Activated T-helper 2 cell treated with anti-CD3 and anti-CD28 coated beads, Interferon-gamma antibody, Interleukin-2, Interleukin-4, amounts not matched to agents 10 μg/mL and 5 μg/mL and 100 μg/mL, durations not matched to agents 14 hours and 24 hours and 36 hours (primary cell): ENCODE measurements at places on chromosomes 4 and X.

GRCh38 chr4:78370631-78371372 lies 180.8 kb upstream of the ANXA3 start:
- no peak for DNase-seq

DNA sequence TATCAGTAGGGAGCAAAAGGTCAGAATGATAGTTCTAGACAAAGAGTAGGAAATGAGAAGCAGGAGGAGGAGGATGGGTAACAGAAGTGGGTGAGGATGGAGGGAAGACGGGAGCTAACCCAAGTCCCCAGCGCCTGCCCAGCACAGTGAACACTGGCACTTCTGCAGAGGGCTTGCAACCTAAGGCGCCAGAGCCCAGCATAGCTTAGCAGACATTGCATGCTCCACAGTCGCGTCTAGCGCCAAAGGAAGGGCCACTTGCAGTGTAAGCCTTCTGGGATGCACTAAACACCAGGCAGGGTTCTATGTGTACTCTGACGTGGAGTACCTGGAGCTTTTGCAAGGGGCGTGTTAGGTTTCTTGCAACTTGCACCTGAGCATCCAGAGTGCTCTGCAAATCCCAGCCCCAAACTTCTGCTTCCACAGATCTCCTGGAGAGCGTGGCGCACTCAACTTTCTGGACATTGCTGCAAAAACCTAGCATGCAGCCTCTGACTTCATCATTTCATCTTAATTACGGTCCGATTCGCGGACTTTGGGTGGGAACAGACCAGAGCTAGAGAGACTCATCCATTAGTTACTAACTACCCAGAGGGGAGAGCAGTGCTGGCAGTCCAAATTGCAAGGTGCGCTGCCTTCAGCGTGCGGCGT lies 46.5 kb upstream of the NKAP start:
- no peak for DNase-seq

GRCh38 chr4:80809039-80809729 lies 221.3 kb upstream of the BMP3 start:
- DNase-seq = no peak

DNA sequence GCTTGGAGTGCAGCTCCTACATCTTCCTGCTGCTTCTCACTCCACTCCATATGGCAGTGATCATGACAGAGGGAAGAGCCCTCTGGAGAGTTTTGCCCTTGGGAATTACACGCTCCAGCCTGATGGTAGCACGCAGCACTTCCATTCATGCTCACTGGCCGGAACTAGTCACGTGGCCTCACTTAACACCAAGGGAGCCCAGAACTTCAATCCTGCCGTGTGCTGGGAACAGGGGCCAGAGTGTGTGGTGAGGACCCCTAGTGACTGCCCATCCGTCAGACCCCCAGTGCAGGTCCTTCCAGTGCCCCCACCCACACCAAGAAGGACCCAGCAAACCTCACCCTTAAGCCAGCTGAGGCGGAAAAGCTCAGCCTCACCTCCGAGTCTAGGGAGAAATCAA lies 230.7 kb downstream of the EVC2 start:
- no peak for DNase-seq

- DNase-seq = no peak
Measured at GRCh38 chrX:69020316-69020715, 144.9 kb downstream of the PJA1 start.

- no peak for DNase-seq
Measured at GRCh38 chrX:22057667-22058066, 25.5 kb downstream of the PHEX start.

DNA sequence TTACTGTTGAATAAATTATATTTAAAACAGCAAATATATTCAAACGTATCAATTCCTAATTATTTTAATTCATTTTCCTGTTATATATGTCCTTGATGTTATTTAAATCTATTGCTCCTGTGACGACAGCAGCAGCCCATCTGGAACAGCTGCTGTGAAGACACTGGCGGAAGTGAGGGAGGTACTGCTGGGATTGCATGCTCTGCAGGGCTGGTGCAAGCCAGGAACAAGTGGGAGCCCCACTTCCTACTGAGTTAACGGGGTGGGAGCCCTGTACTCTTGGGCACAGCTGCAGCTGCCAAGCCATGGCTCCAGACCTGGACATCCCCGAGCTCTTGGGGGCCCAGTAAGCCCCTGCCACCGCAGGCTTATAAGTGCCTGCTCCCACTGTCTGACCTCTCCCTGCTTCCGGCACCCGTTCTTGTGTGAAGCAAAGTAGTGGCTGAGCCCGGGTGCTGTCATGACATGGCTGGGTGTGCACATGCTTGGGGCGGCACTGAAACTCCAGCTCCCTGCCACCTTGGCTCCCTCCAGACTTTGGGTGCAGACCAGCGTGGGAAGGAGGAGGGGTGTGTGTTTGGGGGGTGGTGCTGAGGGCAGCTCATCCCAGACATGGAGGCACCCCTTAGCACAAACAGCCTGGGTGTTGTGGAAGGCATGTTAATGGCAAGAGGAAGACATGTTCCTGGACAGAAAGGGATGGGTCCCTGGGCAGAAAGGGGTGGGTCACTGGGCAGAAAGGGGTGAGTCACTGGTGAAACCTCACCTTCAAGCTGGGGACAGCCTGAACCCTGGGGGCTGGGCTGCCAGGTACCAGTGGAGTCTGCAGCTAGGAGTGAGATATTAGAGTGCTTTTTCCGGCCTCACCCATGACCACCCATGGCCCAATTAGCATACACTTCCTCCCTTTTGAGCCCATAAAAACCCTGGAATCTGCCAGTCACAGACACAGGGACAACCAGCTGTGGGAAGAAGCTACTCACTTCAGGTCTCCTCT lies 1981.3 kb upstream of the IGFBP7 start:
- no peak for DNase-seq

GRCh38 chr4:41446391-41446790 lies 91.6 kb upstream of the LIMCH1 start:
- no peak for DNase-seq

DNA sequence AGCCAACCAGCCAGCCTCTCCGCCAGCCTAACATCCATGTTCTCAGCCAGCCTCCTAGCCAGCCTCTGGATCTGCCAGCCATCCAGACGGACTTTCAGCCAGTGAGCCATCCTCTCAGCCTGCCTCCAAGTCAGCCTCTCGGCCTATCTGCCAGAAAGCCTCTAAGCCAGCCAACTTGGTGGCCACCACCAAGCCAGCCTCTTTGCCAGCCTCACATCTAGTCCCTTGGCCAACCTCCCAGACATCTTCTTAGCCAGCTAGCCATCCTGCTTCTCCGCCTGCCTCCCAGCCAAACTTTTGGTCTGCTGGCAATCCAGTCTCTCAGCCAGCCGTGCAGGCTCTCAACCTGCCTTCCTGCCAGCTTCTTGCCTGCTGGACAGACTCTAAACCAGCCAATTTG lies 16.4 kb upstream of the ARAP2 start:
- no peak for DNase-seq
